Stimulated activated CD8-positive, alpha-beta memory T cell treated with anti-CD3 and anti-CD28 coated beads, Interleukin-4, amount 100 ng/mL, for 48 hours (primary cell): ENCODE measurements at places on chromosomes 5 and 9.

DNA sequence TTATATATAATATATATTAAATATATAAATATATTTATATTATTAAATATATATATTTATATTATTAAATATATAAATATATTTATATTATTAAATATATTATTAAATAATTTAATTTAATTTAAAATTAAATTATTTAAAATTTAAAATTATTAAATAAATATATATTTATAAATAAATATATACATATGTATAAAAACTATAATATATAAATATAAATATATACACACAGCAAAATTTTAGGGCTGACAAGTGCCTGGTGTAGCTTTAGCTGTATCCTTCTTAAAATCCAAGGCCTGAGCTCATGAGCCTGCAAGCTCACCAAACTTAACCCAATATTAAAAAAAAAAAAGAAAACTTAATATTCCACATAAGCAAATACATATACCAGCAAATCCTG, 53.2 kb downstream of the UBAP2 start:
- no peak for DNase-seq

DNA sequence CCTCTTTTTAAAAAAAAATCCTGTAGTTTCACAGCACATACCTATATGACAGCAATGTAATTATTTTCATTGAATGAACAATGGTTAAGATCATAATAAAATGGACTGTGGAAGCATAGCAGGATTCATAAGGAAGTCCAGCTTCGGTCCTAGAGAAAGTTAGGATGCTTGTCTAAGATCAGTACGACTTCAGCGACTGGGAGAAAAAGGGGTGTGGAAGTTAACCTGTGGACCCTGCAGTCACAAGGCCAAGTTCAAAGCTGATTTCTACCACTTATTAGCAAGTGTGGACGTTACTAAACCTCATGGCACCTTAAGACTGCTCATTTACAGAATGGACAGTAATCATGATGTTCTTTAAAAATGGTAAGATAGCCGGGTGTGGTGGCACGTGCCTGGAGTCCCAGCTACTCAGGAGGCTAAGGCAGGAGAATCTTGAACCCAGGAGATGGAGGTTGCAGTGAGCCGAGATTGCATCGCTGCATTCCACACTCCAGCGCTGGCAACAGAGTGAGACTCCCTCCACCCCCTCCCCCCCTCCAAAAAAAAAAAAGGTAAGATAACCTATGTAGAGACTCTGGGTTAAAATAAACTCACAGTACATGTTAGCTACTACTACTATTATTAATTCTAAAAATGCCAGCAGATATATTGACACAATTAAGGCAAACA, 71.6 kb upstream of the PCA3 start:
- DNase-seq = no peak

- DNase-seq = no peak
These were observed 113.8 kb downstream of the RPS23 start for GRCh38 chr5:82164176-82164976.

DNA sequence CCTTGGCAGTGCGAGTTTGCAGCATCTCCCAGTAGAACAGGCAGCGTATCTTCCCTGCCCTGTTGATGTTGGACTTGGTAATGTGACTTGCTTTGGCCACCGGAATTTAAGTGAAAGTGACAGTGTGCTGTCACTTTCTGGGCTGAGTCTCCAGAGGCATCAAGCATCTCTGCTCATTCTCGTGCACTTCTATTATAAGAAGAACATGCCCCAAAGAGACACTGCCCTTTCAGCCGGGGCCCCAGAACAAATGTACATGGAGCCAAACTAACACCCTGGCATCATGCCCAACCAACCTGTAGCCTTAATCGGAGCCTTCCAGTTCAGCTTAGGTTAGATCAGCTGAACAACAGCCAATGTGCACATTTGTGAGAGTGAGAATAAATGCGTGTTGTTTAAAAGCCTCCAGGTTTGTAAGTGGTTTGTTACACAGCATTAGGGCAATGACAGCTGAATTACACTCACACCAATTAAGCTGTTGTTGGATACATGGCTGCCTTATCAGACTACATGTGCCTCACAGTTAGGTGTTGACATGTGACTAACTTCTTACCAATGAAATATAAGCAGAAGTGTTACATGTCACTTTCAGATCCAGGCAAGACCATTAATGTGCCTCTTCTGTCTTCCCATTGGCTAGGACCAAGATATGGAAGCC, 22.1 kb upstream of the FRMD3 start:
- no peak for DNase-seq

GRCh38 chr9:125985998-125986655, 239.0 kb downstream of the PBX3 start:
- DNase-seq = no peak

- DNase-seq = no peak
These were observed 65.3 kb upstream of the RUSC2 start for GRCh38 chr9:35424356-35425352.
